ENCODE measurements at places on chromosomes 5 and 9. TPM values are rescaled to one million over a fixed set of nuclear protein-coding genes. Genes with fewer than 3 reads are reported as not detected.

The ZNF354B gene
- total RNA-seq, result 15.2 TPM

The BARHL1 gene
- total RNA-seq, result not detected

The NRARP gene
- total RNA-seq, result 15.4 TPM

The NKD2 gene
- 3.2 TPM for total RNA-seq

The EHMT1 gene
- 98.1 TPM for total RNA-seq

The PSMB7 gene
- total RNA-seq, result 220 TPM

The SPATA31C2 gene
- total RNA-seq, result 0.07 TPM

The CBY3 gene
- total RNA-seq, result 0.66 TPM

The MAMDC2 gene
- not detected for total RNA-seq

Measured in activated T-helper 1 cell treated with anti-CD3 and anti-CD28 coated beads, Interleukin-12 subunit alpha, Interleukin-12 subunit beta, Interleukin-2, Interleukin-4 antibody, amounts not matched to agents 30 ng/mL and 10 ng/mL and 1 ng/mL, durations not matched to agents 14 hours and 24 hours and 36 hours (primary cell).